Smooth muscle cell of bladder (primary cell): ENCODE measurements at places on chromosomes 12 and 14. TPM values are rescaled to one million over a fixed set of nuclear protein-coding genes. Genes with fewer than 3 reads are reported as not detected.

Gene NPAS3
- 0.28 and 0.83 TPM in 2 replicates for total RNA-seq

Gene SLCO1C1
- total RNA-seq, result not detected in 2 replicates

Gene KLHL42
- 25.2 and 29.1 TPM in 2 replicates for total RNA-seq

Gene SLC25A21
- 0.57 and 1.2 TPM in 2 replicates for total RNA-seq

Gene CD4
- total RNA-seq, result 0.28 and 0.43 TPM in 2 replicates

Gene TCL1B
- not detected in 2 replicates for total RNA-seq

Gene AVPR1A
- total RNA-seq, result under 0.01 and 0.18 TPM in 2 replicates

Gene LTB4R
- 0.71 and 1.9 TPM in 2 replicates for total RNA-seq

Gene CCDC184
- total RNA-seq, result 0.43 and 0.83 TPM in 2 replicates

Gene SVOP
- total RNA-seq, result not detected in 2 replicates

Gene RERG
- total RNA-seq, result 0.28 TPM in 2 replicates

Gene SYNDIG1L
- not detected in 2 replicates for total RNA-seq

Gene P2RX7
- total RNA-seq, result 0.65 and 1.7 TPM in 2 replicates

Gene PLEKHD1
- under 0.01 and 0.09 TPM in 2 replicates for total RNA-seq

Gene TSPAN11
- 0.18 and 1.1 TPM in 2 replicates for total RNA-seq

Gene PLEKHG7
- not detected in 2 replicates for total RNA-seq

Gene ATL1
- 3.0 and 7.0 TPM in 2 replicates for total RNA-seq

Gene MMP14
- 348 and 486 TPM in 2 replicates for total RNA-seq

Gene GPR135
- total RNA-seq, result 2.1 and 3.2 TPM in 2 replicates

Gene ALX1
- 1.4 and 2.5 TPM in 2 replicates for total RNA-seq

Gene E2F7
- 2.6 and 3.9 TPM in 2 replicates for total RNA-seq

Gene L3HYPDH
- total RNA-seq, result 46.6 and 49.1 TPM in 2 replicates

Gene RPL6
- total RNA-seq, result 986 and 1,061 TPM in 2 replicates
